ENCODE measurements at places on chromosomes 11 and 22. TPM values are rescaled to one million over a fixed set of nuclear protein-coding genes. Genes with fewer than 3 reads are reported as not detected.

DNA sequence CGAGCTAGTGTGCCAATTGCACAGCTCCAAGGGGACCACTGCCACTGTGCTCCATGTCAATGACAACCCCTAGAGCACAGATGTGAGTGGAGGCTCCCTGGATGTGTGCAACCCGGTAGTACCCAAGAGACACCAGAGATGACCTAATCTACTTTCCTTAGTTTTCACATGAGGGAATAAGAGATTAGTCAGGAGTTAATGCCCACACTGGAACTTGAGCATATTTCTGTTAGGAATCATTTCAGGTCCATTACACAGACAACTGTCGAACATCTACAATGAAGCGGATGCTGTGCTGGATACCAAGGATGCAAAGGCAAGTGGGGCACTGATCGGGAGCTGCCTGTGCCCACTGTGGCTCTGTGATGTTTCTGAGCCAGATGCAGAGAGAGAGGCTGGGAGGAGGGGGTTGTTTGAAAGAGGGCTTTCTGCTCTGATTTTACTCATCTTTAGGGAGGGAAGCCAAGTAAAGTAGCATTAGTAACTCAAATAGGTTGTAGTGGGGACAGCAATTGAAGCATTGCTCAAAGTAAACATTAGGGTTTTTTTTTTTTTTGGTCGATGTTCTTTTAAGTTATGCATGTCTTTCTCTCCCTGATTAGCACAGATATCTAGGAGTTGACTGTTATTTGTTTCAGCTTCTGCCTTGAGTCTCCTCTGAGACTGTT lies 82.5 kb upstream of the SORL1-AS1 start:
- no peak for DNase-seq

GRCh38 chr11:114257621-114258558 lies 38.3 kb upstream of the NNMT start:
- DNase-seq: no peak

DNA sequence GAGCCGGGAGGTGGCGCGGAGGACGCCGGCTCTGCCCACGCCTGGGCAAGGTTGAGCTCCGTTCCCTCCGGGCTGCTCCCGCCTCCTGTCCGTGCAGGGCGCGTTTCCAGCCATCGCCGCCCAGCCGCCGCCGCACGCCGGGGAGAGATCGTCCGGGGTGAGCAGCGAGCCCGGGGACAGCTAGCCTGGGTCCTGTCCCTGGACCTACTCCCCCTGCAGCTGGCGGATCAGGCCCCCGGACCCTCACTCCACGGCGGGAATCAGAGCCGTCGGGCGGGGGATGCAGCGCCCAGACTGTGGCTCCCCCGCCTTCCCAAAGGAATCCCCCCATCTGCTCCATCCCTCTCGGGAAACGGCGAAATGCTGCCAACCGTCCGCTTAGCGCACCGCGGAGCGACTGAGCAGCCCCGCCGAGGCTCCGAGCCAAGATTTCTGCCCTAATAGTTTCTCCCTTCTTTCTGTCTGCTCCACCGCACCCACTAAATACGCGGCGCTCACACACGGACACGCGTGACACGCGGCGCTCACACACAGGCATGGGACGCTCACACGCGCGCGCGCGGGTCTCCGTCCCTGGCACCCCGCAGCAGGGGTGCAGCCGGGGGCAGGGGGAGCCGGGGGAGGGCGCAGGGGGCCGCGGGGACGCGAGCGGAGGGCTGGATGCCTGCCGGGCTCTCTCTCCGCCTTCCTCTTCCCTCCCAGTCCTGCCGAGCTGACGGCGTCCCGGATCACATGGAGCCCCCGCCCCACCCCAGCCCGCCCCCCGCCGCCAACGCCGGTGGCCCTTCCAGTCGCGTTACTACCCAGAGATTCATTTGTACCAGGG lies at the start of gene KCNJ5:
TSS of gene KCNJ5 (plus strand) at position 814 of the 826 bp plus-strand sequence. CDS start 19,918 bp downstream, outside the sequence.
- no peak for DNase-seq

DNA sequence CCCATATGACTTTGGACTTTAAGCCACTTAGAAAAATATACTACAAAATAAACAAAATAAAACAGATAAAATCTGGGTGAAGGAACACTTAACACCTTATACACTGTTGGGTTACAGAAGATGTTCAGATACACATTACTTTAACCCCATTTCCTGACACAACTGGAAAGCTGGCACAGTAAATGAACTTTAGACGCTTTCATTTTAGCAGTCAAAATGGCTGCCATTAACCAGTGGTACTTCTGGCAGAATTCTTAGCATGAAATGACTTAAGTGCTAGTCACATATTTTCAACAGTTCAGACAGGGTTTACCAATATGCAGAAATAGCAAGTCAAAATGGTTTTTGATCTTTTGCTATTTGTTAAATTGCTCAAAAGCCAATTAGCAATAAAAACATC lies 37.9 kb downstream of the PIK3C2A start:
- no peak for DNase-seq

DNA sequence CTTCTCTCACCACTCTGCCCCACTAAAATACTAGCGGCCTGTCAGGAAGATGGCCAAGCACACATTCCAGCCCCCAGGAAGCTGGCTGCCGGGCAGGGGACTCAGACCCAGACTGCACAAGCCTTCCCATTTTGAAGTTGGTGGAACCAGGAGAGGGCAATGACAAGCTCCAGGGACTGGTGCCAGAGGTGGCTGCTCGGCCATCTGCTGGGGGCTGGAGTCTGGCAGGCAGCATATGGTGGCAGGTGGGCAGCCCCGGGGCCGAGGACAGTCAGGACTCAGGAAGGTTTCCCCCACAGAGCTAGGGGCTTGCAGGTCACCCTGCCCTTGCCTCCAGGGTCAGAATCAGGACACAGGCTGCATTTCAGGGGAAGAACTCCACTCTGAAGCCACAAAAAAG lies 22.6 kb downstream of the KCNJ5 start:
- DNase-seq: no peak

DNA sequence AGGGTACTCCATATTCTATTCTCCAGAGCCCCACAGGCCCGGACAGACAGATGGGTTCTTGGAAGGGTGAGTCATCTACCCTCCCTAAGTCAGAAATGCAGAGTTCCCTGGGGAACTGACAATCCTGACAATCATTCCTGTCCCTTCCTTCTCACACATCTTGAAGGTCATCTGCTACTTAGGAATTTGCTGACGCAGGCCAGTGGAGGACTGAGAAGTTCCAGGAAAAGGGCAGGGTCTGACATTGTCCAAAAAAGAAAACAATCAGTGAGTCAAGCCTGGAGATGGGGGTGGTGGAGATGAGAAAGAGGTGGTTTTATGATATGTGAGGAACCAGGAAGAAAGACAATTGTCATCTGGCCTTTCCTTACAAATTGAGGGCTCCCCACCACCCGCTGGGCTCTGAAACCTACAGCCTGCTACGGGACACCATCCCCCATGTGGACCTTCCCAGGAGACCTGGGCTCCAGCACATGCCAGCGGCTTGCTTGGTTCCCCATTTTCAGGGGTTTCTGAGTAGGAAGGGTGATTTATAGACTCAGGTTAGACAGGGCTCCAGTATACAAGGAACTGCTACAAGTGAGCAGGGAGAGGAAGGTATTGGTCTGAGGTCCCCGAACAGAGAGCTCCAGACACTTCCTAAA lies 12.9 kb downstream of the CD59 start:
- peak; percentile 64 for DNase-seq

- DNase-seq: no peak
Measured at GRCh38 chr22:48434156-48434867, 1393.4 kb downstream of the BRD1 start.

DNA sequence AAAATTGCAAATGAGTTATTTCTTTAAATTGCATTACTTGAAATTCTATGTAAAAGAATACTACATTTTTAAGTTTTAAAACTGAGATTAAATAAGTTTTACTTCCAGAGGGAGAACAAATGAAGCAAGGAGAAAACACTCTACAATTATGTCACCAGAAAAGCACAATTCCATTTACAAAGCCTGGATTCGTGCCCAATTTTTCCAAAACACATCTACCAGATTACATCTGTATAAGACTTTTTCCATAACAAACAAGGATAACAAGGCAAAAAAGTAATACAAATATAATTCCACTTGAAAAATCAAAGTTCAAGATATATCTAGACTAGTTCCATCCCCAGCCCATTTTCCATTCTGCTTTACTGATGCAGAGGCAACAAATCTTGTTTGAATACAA lies 40.5 kb downstream of the MTMR2 start:
- no peak for DNase-seq

DNA sequence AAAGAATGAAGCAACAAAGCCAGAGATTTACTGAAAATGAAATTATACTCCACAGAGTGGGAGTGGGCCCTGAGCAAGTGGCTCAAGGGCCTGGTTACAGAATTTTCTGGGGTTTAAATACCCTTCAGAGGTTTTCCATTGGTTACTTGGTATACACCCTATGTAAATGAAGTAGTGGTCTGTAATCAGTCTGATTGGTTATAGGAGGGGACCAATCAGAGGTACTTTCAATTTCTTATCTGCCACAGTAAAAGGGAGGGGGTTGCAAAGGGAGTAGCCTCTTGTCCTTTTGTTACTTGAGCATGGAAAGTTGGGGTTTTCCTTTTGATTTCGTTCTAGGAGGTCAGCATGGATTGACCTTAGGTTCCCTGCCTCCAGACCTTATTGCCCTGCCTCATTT lies 63.5 kb downstream of the ATM start:
- DNase-seq: peak; percentile 27

- DNase-seq: no peak
Measured at GRCh38 chr11:119932828-119933562, 204.0 kb upstream of the NECTIN1 start.

The CRYBB2 gene
- total RNA-seq: not detected

The USP2 gene
- total RNA-seq: 16.9 TPM

The EFEMP2 gene
- 1.6 TPM for total RNA-seq

The OR51B2 gene
- total RNA-seq: 4.0 TPM

The ANKK1 gene
- total RNA-seq: not detected

The DUSP8 gene
- 2.0 TPM for total RNA-seq

The ABCC8 gene
- total RNA-seq: 0.27 TPM

The LARGE2 gene
- total RNA-seq: 12.6 TPM

The TYR gene
- not detected for total RNA-seq

The LYVE1 gene
- total RNA-seq: 0.27 TPM
